Suprapubic skin (tissue), 4 donors: ENCODE measurements at places on chromosomes 2 and 18. TPM values are rescaled to one million over a fixed set of nuclear protein-coding genes. Genes with fewer than 3 reads are reported as not detected.

GRCh38 chr2:50727636-50728339 lies 304.1 kb downstream of the NRXN1 start:
- H3K27me3 ChIP-seq = no peaks in the 10 kb centered on the region
- DNase-seq = no peak
- no peaks in the 10 kb centered on the region for H3K4me1 ChIP-seq
- H3K36me3 ChIP-seq = no peaks in the 10 kb centered on the region
- no peak overlapping the region for H3K4me3 ChIP-seq

GRCh38 chr2:235901243-235901642 lies 266.9 kb downstream of the GBX2 start:
- H3K4me3 ChIP-seq = no peak overlapping the region
- no peaks in the 10 kb centered on the region for H3K27me3 ChIP-seq
- no peak overlapping the region for H3K27ac ChIP-seq
- no peaks in the 10 kb centered on the region for H3K4me1 ChIP-seq
- DNase-seq = no peak

GRCh38 chr18:66754335-66754734 lies 150.4 kb upstream of the CDH19 start:
- no peak overlapping the region for H3K4me3 ChIP-seq
- H3K27me3 ChIP-seq = no peaks in the 10 kb centered on the region
- no peak for DNase-seq
- no peaks in the 10 kb centered on the region for H3K4me1 ChIP-seq
- H3K36me3 ChIP-seq = no peaks in the 10 kb centered on the region

GRCh38 chr2:168819050-168819715 lies 16.7 kb downstream of the NOSTRIN start:
- H3K27ac ChIP-seq = no peak overlapping the region
- H3K4me1 ChIP-seq = no peaks in the 10 kb centered on the region
- DNase-seq = no peak
- H3K4me3 ChIP-seq = no peak overlapping the region
- H3K36me3 ChIP-seq = no peaks in the 10 kb centered on the region

DNA sequence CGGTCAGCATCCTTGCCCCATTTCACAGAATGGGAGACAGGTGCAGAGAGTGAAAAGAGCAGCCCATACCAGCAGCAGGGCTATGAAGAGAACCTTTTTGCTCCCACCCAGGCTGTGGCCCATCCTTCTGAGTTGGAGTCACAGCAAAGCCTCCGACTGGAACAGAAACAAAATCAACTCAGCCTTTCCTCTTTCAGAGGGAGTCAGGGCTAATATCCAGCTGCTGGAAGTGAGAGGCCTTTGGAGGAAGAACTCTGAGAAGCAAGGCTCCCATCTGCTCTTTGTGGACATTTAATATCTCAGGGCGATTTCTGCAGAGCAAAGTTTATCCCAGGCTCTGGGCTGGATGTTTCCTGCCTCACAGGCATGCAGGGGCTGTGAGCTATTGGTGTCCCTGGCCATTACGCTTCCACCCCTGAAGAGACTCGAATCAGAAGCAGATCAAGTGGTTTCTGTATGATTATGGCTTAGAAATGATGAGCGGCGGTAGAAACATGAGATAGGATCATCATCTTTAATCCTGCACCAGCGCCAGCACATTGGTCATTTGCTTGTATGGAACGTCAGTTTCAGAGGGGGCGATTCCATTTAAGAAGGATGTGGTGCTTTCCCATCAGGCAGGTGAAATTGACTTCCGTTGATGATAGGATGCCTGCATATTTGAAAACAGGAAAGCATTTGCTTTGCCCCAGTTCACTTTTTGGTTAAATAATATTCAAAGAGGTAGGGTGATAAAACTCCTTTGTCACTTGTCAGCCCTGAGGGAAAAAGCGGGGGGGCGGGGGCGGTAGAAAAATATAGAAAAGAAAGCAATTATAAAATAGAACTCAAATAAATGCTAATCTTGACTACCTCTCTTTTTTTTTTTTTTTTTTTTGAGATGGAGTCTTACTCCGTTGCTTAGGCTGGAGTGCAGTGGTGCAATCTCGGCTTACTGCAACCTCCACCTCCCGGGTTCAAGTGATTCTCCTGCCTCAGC lies 152.4 kb downstream of the LRRC30 start:
- DNase-seq = no peak
- no peaks in the 10 kb centered on the region for H3K36me3 ChIP-seq
- H3K27ac ChIP-seq = no peak overlapping the region
- no peak overlapping the region for H3K4me3 ChIP-seq
- no peaks in the 10 kb centered on the region for H3K4me1 ChIP-seq
- H3K27me3 ChIP-seq = no peaks in the 10 kb centered on the region

DNA sequence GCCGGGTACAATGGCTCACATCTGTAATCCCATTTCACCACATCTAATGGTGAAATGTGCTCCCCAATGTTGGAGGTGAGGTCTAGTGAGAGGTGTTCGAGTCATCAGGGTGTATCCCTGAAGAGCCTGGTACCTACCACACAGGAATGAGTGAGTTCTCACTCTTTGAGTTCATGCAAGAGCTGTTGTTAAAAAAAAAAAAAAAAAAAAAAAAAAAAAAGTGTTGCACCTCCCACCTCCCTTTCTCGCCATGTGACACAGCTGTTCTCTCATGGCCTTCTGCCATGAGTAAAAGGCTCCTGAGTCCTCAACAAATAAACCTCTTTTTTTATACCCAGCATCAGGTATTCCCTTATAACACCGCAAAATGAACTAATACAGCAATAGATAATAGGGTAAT lies 106.3 kb downstream of the C2orf74 start:
- H3K27me3 ChIP-seq = no peaks in the 10 kb centered on the region
- no peaks in the 10 kb centered on the region for H3K4me1 ChIP-seq
- no peak overlapping the region for H3K27ac ChIP-seq

DNA sequence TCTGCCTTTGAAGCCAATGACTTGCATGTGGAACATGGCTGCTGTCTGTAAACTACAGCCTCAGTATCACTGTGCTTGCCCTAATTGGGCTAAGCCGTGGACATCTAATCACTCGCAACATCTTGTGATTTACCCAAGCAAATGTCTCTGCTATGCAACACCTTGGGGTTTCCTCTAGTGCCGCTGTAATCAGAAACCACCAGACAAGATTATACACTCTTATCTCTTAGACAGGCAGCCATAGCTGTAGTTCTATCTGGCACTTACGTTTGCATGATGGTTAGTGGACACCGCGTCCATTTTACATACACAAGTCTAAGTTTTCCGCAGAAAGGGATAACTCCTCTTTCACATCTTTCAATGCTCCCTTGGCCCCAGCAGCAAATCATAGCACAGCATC lies 204.3 kb upstream of the CCDC68 start:
- no peaks in the 10 kb centered on the region for H3K36me3 ChIP-seq
- no peaks in the 10 kb centered on the region for H3K4me1 ChIP-seq
- no peaks in the 10 kb centered on the region for H3K27me3 ChIP-seq
- H3K27ac ChIP-seq = no peak overlapping the region

- H3K36me3 ChIP-seq = no peaks in the 10 kb centered on the region
- no peaks in the 10 kb centered on the region for H3K27me3 ChIP-seq
- DNase-seq = no peak
- H3K27ac ChIP-seq = no peak overlapping the region
Measured at GRCh38 chr2:217329023-217329431, 469.2 kb upstream of the TNP1 start.

DNA sequence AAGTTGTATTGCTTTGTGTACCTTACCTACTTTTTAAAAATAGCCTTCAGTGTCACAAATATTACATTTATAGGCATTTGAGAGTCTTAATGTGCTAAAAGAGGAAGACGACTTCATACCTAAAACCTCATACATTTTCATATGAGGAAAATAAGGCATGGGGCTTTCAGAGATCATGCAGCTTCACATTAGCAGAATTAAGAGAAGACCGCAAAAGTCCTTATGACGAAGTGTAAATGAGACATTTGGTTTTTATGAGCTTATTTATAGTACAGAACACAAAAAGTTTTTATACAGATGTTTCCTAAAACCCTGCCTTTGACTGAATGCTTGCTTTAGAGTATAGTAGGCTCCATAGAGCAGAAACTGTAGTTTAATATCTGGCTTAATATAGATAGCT lies 10.1 kb upstream of the CCDC138 start:
- no peak overlapping the region for H3K27ac ChIP-seq
- no peaks in the 10 kb centered on the region for H3K4me1 ChIP-seq
- no peak overlapping the region for H3K4me3 ChIP-seq

Gene PELI1
- total RNA-seq = 63.2 TPM

Gene ABCG8
- total RNA-seq = not detected

Gene PHLPP1
- 38.5 TPM for total RNA-seq

Gene POTEC
- total RNA-seq = not detected
